ENCODE measurements at places on chromosomes 3 and 15. TPM values are rescaled to one million over a fixed set of nuclear protein-coding genes. Genes with fewer than 3 reads are reported as not detected.

The SGO1 gene
- not detected for total RNA-seq

The SPATA12 gene
- total RNA-seq: not detected

The COL6A5 gene
- total RNA-seq: not detected

The HRG gene
- total RNA-seq: not detected

DNA sequence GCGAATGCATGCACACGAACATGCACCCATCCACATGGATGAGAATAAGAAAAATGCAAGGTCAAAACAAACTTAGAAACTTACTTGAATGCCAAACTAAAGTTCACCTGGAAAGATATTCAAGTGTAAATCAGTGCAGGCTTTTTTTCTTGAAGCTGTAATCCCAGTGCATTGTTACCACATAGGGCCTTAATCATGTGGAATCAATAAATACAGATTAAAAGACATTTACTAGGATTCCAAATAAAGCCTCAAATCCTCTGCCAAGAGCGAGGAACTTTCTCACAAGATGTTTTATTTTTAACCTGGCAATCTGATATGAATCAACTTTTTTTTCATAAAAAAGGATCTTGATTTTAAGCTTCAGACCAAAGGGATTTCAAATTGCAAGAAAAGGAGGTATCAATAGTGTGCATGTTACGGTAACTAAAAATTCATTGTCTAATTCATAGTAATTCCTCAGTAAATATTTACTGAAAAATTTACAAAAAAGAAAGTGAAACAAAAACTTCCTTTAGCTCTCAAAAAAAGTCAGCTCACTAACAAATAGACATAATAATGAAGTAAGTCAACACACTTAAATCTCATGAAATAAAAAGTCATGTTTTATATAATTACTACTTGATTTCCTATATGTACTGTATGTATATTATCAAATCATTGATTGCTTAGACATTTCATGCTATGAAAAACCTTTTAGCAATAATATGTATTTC is 978.6 kb downstream of the PLOD2 start:
- DNase-seq: no peak

DNA sequence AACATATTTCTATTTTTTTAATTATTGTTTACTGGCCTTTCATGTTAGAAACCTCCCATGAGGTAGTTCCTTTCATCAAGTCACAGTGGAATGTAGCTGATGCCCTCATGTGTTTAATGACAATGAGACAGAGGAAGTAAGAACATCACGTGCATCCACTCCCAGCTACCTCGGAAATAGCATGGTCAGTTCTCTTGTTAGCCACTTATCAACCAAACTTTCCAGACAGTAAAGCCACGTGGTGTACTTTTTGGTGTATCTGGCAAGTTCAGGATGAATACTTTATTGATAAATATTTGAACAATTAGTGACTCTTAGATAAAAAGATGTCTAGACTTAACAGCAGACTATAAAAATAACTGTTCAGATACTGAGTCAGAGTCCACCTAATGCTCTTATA is 781.7 kb downstream of the MECOM start:
- DNase-seq: no peak

DNA sequence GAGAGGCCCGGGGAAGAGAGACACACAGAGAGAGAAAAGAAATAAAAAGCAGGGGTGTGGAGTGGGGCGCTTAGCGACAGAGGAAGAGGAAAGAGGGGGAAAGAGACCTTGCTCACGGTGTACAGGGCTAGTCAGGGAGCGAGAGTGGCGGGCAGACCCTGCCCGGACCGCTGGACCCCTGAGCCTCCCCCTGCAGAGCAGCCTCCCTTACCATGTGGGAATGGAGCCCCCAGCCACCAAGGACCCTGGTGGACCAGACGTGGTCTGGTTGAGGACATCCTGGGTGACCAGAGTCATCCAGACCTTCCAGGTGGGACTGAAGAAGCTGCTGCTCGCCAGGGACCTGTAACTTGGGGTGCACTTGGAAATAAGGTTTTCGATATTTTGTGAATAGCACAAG is 129.6 kb downstream of the CHSY1 start:
- no peak for DNase-seq

GRCh38 chr15:88230823-88231222 is 25.7 kb downstream of the NTRK3 start:
- DNase-seq: no peak

DNA sequence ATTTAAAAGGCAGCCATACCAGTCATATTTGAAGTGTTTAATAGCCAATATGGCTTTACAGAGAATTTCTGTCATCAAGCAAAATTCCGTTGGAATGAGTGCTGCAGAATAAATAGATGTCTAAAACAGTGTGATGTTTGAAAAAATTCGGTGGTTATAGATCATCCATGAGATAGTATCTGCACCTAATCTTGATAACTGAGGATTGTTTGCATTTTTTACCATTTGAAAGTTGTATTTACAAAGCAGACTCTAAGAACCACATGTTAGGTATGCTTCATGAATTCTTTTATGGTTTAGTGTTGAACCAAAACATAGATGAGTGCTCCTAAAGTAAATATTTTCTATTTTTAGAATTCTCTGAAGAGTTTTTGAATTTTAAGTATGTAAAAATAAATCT is 476.1 kb downstream of the NAALADL2 start:
- DNase-seq: no peak

Data from thyroid gland (tissue), 4 donors.